Neuronal stem cell (in vitro differentiated cells): ENCODE measurements at places on chromosomes 5 and 9.

DNA sequence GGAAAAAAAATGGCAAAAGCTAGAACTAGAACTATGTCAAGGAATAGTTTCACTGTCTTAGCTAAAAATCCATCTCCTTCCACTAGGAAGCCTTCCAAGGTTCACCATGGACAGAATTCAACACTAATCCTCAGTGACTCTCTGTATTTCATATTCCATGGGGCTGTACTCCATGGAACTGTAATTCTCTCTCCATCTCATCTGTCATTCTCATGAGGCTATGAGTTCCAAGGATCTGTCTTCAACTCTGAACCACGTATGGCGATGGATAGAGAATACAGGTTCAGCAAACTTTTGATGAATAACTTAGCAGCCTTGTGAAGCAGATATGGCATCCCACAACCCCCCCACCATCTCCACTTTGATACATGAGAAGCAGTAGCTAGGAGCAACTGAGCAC, 184.0 kb downstream of the SPOCK1 start:
- no peak for DNase-seq

DNA sequence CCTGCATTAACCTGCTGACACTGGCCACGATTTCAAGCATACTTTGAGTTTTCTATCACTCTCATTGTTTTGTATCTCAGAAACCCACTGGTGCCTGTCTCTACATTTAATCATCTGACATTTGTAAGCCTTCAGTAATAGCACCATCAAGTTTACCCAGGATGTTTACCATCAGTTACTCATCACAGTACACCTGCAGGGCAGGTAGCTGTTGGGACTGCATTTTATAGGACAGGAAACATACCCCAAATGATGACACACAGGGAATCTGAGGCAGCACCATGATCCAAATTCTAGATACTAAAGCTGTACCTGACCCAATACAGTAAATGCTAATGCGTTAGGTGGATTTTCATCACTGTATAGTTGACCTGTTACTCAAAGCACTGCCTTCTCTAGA, 114.2 kb downstream of the FEM1C start:
- DNase-seq: no peak

GRCh38 chr5:124649491-124650146, 96.8 kb downstream of the ZNF608 start:
- no peak for DNase-seq

DNA sequence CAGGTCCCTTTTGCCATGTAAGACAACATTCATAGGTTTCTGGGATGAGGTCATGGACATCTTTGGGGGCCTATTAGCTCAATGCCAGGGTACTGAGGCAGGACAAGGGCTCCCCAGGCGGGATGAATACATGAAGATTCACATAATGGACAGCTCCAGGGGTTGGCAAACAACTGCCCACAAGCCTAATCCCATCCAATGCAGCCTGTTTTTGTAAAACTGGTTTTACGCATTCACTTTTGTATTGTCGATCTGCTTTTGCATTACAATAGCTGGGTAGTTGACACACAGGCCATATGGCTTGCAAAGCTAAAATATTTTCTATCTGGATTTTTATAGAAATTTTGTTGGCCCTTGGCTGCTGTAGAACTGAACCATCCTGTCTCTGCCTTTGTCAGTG, 248.5 kb upstream of the PANK3 start:
- DNase-seq: no peak

DNA sequence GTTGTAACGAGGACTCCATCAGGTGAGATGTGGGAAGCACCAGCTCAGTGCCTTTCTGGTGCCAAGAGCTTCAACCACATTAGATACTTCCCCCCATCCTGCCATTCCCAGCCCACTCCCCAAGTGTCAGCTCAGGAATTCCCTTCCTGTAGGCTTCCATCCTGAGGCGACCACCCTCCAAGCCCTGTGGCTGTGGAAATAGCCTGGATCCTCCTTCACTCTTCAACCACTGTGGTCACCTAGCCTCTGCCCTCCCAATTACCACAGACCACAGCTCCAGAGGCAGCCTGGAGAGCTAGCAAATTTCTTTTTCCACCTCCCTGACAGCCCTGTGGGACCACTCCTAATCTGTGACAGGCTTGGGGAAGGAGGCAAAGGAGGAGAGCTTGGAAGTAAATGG, 219.8 kb upstream of the MAP3K1 start:
- no peak for DNase-seq

- DNase-seq: no peak
Measured at GRCh38 chr5:137250421-137250820, 248.7 kb downstream of the SPOCK1 start.

- no peak for DNase-seq
Measured at GRCh38 chr9:89676281-89676680, 71.5 kb downstream of the GADD45G start.

DNA sequence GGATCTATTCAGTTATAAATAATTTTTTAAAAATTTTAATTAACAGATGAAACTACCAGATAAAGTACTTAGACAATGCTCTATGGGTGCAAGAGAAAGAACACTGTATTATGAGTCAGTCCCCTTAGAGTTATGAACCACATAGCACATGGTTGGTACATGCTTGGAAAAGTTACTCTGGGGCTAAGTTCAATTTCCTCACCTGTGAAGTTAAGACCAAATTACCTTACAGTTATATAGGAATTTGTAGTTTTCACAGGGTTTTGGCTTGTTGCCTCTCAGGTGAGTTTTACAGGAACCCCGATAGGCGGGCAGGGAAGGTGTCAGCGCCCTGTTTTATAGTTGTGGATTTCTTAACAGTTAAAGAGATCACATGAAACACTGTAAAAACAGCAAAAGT, 1.2 kb downstream of the PANK3 start:
- DNase-seq: no peak

GRCh38 chr5:10600626-10601245, 36.9 kb downstream of the ANKRD33B start:
- DNase-seq: no peak

DNA sequence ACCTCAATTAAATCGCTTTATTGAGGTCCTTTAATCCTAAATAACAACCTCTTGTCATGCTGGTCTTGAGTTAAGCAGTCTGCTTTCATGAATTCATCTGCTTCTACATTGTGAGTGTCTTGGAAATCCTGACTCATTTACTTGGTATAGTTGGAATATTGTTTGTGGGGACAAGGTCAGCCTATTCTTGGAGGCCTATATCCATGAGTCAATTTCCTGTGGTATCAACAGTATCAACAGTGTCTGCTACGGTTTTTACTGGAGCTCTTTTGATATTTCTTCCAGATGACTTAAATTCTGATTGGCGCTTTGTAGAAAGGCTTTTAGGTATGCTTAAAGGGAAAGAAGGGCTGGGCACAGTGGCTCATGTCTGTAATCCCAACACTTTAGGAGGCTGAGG, 71.2 kb upstream of the PARP8 start:
- DNase-seq: no peak

GRCh38 chr9:109799792-109800191, 19.8 kb downstream of the PALM2AKAP2 start:
- DNase-seq: no peak

GRCh38 chr9:112069318-112070169, 105.6 kb downstream of the SUSD1 start:
- no peak for DNase-seq

DNA sequence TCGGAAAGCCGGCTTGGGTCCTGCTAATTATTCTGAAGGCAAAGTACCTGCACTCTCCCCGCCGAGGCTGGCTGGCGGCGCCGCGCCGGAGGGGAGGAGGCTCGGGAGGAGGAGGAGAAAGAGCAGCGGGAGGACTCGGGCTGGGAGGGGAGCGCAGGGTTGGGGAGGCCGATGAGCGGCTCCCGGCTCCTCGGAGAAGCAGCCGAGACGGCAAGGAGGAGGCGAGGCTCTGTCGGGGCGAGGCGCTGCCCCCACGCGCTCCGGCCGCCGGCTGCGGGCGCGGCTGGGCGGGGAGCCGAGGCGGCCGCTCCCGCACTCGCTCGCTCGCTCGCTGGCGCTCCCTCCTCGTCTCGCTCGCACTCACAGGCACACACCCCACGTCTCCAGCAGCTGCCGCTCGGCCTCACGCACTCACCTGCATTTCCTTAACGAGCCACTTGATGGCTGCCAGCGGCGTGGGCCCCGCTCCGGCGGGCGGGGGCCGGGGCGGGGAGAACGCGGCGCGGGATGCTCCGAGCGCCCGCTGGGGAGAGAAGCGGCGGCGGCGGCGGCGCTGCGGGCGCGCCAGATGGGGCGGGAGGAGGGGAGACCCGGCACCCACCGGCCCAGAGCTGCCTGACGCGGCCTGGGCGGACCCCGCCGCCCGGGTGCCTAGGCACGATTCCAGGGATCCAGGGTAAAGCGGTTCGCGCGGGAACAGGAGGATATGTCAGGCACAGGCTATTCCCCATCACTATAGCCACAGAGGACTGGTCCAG, at the start of gene PTPRD:
Gene PTPRD, minus strand, starts transcription at position 362 of the 758 bp plus-strand sequence.
- peak; percentile 71 for DNase-seq

DNA sequence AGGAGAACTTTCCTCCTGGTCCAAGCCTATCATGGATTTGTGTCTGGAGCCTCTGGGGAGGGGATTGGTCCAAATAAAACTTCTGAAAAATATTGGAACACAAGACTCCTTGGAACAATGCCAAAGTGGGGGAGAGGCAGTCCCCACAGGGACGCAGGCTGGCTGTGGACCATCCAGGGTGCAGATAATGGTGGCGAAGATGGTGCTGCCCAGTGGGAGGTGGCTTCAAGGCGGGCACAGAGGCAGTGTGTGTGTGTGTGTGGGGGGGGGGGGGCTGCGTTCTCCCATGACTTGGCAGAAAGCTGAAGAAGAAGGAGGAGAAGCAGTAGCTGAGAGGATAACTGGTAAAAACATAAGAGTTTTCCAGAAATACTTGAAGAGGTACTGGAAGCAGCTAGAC, 186.4 kb downstream of the MELK start:
- no peak for DNase-seq

DNA sequence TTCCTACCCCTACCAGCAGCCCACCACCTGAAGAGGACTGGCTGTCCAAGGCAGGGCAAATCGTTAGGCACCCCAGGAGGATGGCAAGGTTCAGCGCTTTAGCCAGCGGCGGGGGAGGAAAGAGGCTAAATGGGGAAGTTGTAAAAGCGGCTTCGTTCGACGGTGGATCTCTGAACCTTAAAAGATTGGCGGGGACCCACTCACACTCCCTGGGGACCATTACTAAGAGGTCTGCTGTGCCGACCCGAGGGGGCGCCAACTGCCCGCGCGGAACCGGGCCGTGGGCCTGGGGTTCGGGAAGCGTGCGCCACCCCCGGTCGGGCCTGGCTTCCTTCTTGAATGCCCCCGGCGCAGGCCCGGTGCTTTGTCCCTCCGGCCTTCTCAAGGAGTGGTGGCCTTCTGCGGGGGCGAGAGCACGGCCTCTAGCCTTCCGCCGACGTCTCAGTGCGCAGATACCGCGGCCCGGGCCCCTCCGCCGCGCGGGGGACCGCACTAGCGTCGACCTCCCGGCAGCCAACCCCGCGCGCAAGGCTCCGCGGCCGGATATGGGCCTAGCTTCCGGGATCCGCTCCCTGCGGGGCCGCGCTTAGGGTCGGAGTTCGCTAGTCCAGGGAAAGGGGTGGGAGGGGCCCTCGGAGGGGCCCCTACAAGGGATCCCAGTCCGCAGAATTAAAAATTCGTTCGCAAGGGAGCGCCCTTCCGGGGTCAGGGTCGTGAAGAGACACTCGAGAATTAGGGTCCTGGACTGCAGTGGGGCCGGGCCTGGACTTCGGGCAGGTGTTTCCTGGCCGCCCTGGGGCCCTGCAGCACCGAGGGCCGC, 10.5 kb downstream of the NR2F1-AS1 start:
- no peak for DNase-seq

GRCh38 chr5:151772029-151772845, 483 bp downstream of the G3BP1 start:
- DNase-seq: peak; percentile 32

DNA sequence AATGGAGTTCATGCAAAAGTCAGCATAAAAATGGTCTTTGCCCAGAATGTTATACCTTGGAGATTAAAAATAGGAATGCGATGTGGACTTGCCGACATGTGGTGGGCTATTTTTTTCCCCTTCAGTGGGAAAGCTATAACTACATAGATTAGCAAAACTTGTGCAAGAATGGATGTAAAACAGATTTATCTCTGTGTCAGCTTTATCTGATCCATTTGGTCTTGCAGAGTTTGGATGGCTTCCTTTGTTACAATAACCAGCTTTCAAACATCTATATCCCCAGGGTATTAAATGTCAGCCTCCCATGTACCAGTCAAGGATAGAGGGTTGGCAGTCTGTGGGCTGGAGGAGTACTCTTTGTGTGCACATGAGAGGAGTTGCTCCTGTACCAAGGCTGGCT, 284.9 kb downstream of the TMEM38B start:
- no peak for DNase-seq

DNA sequence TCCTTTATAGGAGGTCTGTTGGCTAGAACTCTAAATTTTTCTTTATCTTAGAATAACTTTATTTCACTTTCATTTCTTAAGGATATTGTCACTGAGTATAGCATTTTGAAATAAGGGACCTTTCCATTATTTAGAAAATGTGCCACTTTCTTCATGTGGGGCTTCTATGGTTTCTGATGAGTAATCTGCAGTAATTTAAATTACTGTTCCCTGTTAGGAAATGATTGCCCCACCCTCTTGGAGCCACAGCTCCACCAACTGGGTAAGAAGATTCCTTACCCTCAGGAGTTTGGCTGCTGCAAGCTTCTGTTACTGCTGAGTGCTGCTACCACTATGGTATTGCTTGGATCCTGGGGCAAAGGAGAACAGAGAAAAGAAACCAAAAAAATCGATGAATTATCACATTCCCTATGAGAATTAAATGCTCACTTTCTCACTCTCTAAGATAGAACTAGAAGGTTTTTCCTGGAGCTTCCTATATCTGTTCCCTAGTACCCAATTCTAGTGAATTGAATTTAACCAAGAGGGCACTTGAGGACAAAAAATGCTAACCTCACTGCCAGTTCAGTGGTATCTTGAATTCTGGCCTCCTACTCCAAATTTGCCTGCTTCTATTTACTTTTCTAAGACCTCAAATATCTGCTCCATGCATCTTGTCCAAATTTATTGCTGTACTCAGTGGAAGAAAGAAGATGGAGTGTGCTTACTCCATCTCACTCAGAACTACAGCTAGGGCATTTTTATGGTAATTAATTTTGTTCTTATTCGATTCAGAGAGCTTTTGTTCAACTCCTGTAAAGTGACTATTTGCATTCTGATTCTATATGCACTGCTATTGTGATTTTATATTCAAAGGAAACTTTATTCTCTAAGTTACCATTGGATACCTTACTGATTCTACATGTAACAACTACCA, 2111.3 kb downstream of the MAT2B start:
- no peak for DNase-seq

DNA sequence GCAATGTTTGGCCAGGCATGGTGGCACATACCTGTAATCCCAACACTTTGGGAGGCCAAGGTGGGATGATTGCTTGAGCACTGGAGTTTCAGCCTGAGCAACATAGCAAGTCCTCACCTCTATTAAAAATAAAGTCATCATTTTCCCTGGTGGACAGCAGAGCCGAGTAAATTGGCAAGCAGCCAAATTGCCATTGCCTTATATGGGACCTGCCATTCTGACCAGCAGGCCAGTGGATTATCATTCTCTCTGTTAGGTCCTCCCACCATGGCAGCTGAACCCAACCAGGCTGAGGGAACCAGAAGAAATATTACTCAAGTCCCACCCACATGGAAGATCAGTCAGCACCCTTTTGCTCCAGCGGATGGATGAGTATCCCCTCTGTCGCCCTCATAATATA, 1829.9 kb downstream of the EFNA5 start:
- DNase-seq: no peak
